ENCODE measurements at places on chromosomes 16 and 17.

DNA sequence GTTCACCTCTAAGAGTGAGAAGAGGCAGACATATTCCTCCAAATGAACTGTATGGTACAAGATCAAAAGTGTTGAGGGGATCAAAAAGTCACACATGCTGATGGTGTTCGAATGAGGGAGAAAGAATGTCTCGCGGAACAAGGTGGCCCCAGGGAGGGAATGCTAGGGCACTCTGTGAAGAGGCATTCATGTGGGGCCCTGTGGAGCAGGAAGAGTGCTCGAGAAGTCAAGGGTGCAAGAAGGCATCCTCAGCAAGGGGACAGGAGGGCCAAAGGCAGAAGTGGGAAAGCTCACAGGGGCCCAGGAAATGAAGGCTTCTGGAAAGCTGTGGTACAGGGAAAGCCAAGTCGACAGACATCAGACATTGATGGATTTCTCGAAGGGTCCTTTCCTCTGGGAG is 6.1 kb upstream of the MYH3 start:
- DNase-seq, result no peak

- DNase-seq, result no peak
These were observed 58.6 kb upstream of the ENDOV start for GRCh38 chr17:80356231-80356856.

GRCh38 chr16:68423771-68424170 is 24.5 kb downstream of the SMPD3 start:
- no peak for DNase-seq

DNA sequence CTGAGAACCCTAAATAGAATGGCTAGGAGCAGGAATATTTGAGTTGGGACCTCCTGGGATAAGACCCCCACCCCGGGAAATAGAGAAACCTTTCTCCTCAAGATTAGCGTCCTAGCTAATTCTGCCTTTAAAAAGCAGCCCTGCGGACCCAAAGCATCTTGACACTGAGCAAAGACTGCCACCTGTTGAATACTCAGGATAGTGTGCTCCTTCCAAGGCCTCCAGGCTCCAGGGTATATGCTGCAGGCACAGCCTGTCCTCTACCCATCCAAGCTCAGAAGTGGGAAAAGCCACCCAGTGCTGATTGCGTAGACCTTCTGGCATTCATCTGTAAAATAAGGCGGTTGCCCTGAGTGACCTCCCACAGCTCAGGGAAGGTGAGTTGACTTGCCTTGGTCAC is 456.2 kb upstream of the DYNLRB2 start:
- DNase-seq, result no peak
